ENCODE measurements at places on chromosomes 5 and 9.

DNA sequence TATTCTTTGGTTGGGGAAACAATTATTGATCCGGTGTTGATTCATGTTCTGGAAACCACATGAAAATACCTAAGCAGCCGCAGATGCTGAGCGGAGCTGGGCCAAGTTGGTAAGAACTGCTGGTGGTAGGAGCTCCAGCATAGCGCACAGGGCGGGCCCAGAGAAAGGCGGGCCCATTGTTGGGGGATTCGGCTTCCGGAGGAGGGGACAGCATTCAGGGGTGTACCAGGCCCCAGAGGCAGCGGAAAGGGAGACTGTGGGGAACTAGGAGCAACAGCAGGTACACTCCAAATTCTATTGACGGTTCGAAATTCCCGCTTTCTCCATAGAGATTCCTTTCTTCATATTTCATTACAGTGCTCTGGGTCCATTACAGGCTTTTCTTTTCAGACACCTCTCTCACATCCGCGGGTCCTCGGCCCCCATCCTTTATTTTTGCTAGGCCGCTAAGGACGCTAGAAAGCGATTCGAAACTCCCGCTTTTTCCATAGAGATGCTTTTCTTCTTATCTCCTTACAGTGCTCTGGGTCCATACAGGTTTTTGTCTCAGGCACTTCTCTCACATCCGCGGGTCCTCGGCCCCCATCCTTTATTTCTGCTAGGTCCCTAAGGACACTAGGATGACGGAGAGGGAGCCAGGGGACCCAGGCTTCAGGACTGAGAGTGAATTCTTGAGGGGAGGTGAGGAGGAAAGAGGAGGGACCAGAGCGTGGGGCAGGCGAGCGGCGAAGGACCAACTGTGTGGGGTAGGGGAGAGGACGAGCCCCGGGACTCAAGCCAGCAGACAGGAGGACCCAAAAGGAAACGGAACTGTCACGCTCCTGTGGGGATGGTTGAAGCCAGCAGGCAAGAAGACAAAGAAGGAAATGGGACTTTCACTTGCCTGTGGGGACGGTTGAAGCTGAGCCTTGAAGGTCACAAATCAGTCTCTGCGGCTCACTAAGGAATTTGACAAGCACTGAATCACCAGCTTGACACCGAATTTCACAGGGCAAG is at the start of gene CCDC152:
Gene CCDC152, plus strand, starts transcription at position 213 of the 996 bp plus-strand sequence. CDS start 2,304 bp downstream, outside the sequence.
- no peak for DNase-seq

DNA sequence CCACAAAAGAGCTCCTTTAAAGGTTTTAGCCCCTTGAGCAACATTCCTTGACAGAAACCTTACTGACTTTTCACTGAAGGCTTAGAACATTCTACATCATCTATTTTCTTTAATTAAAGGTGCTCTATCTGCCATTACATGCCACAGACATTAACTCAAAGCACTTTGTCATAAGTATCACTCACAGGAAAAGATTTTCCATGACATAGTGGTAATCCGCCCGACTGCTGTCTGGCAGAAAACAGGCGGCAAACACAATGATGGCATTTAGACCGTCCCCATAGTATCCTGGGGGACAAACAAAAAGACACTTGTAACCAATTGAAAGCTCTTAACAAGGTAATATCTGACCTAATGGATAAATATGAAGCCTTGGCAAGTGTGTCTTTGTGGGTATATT is 126.2 kb upstream of the PCA3 start:
- DNase-seq = no peak

DNA sequence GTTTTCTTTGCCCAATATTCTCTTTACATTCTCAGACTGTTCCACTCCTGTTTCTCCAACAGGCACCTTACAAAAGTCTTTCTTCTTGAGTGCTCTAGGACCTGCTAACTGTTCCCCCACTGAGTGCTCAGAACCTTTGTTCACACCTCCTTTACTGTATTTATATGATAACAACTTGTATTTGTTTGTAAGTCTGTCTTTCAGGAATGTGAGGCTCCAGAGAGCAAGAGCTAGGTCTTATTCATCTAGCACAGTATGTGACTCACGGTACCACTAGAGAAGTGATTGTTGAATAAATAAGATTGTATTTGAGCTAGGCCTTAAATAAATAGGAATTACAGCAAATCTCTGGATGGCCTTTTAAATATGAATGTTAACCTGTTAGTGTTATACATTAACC is 42.5 kb upstream of the MYOT start:
- DNase-seq = no peak

DNA sequence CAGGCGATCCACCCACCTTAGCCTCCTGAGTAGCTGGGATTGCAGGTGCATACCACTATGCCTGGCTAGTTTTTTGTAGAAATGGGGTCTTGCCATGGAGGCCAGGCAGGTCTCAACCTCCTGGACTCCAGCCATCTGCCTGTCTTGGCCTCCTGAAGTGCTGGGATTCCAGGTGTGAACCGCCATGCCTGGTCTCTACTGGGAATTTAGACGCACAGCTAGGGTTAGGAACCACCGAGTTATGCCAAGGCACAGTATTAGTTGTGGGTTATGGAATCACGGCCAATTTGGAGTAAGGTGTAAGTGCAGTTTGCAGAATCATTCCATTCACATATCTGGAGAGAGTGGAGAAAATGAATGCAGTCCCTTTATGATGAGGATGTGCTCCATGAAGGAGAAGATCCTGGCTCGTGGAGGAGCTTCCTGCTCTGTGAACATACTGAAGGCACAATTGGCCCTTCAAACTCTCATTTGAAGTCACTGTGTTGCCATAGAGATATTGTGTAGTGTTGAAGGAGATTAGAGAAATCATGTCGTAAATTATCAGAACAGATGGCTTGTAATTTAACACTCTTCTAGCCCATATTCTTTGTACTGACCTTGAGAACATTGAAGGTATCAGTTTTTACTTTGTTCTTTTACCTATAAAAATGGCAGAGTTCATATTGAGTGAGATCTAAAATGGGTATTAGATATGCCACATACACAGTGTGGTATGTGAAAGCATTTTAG is 18.8 kb downstream of the TRIO start:
- DNase-seq = no peak

GRCh38 chr5:38783011-38783561 is 62.7 kb upstream of the OSMR start:
- DNase-seq = peak; percentile 84

- no peak for DNase-seq
Measured at GRCh38 chr5:79200573-79201183, 35.3 kb upstream of the JMY start.

GRCh38 chr5:62152394-62153087 is 153.5 kb upstream of the KIF2A start:
- DNase-seq = no peak

- no peak for DNase-seq
Measured at GRCh38 chr5:148768806-148769415, 57.5 kb upstream of the ADRB2 start.

- DNase-seq = no peak
Measured at GRCh38 chr5:180742727-180743126, 2.9 kb upstream of the OR2Y1 start.

GRCh38 chr9:125752070-125752628 is 5.0 kb downstream of the PBX3 start:
- no peak for DNase-seq

DNA sequence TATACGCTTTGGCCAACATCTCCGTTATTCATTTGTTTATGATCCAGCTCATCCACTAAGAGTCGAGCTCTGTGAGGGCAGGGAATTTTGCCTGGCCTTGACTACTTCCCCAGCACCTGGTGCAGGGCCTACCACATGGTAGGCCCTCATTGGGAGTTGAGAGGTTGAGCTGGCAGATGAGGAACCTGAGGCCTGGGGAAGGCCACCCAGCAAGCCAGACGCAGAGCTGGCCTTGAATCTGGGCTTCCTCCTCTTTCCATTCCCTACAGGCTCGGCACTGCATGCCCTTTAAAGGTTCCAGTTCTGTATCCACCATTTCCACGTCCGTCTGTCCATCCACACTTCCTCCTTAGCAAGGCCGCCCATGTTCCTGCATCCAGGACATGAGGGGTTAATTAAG is 24.2 kb downstream of the KCNMB1 start:
- DNase-seq = no peak

- no peak for DNase-seq
Measured at GRCh38 chr9:106615118-106615889, 247.7 kb upstream of the ZNF462 start.

All from glomerular endothelial cell (primary cell).